Spinal cord (tissue), 10 donors: ENCODE measurements at places on chromosomes 11 and 22.

DNA sequence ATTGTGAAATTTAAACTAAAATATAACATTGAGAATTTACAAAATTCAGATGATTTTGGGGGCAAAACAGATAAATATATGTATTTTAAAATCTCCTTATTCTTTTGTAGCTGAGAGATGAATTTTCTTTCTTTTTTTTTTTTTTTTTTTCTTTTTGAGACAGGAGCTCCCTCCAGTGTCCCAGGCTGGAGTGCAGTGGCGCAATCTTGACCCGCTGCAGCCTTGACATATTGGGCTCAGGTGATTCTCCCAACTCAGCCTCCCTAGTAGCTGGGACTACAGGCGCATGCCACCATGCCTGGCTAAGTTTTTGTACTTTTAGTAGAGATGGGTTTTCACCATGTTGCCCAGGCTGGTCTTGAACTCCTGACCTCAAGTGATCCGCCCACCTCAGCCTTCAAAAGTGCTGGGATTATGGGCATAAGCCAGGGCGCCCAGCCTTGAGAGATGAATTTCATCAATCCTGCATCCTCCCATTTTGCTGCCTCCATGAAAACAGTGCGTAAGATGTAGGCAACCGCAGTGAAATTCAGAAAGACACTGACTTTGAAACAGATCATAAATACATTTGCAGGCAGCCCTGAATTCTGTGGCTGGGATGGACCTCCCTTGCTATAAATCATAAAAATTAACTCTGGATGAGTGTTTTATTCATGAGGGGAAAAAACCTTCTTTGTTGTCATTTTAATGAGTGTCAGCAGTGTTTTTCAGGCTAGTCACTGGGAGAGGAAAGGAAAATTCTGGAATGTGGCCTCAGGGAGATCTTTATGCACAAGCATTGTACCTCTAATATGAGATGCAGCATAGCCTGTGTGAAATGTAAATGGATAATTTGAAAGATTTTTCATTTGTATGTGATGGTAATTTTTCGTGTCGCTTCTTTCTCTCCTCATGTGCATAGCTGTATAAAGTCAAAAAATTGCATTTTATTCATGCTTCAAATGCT lies 14.4 kb downstream of the ELMOD1 start:
- DNase-seq: no peak

- no peak for DNase-seq
Measured at GRCh38 chr11:106418791-106419190, 341.3 kb downstream of the AASDHPPT start.

- DNase-seq: no peak
Measured at GRCh38 chr11:76885390-76886097, 24.8 kb downstream of the ACER3 start.

GRCh38 chr11:27721264-27722116 lies 21.2 kb upstream of the BDNF start:
- peak; percentile 55 for DNase-seq

- no peak for DNase-seq
Measured at GRCh38 chr11:128462922-128463321, 124.4 kb downstream of the ETS1 start.

DNA sequence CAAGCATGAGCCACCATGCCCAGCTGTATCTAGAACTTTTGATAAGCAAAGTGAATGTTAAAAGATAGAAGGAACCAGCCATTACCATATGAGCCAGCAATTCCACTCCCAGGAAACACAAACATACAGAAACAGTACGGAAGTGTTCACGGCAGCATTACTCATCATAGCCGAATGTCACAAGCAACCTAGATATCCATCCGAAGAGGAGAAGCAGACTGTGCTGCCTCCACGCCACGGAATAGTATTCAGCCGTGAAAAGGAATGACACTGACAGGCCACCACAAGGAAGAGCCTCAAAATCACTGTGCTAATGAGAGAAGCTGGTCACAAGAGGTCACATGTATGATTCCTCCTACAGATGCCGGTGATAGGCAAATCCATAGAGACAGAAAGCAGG lies 17.6 kb upstream of the MGAT3 start:
- DNase-seq: no peak

GRCh38 chr11:120914601-120915000 lies 109.3 kb upstream of the TBCEL start:
- no peak for DNase-seq

GRCh38 chr11:61126256-61126655 lies 24.0 kb downstream of the CD5 start:
- DNase-seq: no peak

- DNase-seq: no peak
Measured at GRCh38 chr11:122138744-122139594, 23.0 kb upstream of the BLID start.

- DNase-seq: no peak
Measured at GRCh38 chr22:21043860-21044535, 1.7 kb upstream of the LRRC74B start.

- DNase-seq: no peak
Measured at GRCh38 chr22:45580726-45581381, 78.2 kb downstream of the FBLN1 start.

DNA sequence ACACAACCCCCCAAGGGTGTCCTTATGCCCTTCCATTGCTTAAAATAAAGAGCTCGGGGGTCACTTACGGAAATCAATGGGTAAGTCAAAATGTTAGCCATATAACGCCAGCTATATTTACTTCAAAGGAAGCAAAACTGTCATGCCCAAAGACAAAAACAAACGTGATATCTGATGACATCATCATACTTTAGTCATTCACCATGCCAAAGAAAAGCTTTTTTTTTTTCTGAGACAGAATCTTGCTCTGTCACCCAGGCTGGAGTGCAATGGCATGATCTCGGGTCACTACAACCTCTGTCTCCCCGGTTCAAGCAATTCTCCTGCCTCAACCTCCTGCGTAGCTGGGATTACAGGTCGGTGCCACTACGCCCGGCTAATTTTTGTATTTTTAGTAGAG lies 47.7 kb upstream of the SC5D start:
- DNase-seq: no peak

GRCh38 chr11:122412581-122412980 lies 242.9 kb upstream of the UBASH3B start:
- DNase-seq: no peak

- DNase-seq: no peak
Measured at GRCh38 chr22:48945621-48946458, 881.8 kb downstream of the BRD1 start.

DNA sequence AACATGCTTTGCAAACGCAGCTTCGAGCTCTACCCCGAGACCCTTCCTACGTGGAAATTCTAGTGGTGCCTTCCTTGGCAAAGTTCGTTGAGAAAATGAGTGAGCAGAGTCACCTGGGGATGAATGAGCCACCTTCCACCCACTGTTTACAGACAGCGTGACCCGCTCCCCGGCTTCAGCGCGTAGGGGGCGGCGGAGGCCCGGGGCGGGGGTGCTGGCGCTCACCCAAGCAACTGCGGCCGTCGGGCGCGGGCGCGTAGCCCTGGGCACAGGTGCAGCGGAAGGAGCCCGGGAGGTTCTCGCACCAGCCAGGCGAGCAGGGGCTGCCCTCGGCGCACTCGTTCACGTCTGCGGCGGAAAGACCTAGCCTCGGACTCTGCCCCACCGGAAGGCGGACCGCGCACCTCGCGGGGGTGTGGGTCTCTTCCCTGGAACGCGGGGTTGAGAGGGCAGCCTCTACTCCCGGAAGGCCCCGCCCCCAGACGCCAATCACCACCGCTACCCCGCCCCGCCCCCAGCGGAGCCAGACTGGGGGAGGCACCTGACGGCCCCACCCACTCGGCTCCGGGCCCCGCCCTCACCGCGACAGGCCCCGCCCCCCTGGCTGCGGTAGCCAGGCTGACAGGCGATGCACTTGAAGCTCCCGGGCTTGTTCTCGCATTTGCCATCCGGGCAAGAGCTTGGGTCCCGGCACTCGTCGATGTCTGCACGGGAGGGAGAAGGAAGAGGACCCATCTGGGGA lies 11.8 kb downstream of the LTBP3 start:
- DNase-seq: no peak

DNA sequence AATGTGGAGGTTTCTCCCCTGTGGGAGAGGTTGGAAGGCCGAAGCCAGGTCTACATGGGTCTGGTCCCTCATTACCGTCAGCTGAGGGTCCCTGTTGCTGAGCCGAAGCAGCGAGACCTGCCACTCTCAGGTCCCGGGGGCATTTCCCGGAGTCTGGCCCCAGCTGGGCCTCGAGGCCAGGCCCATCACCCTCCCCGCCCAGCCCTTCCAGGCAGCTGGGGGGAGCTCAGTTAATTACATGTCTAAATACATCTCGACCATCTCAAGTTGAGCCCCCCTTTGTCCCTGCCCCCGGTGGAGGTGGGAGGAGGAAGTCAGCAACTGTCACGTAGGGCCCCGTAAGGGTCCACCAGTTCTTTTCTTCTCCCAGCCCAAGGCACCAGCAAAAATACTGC lies 3.6 kb downstream of the CDKN1C start:
- DNase-seq: no peak

DNA sequence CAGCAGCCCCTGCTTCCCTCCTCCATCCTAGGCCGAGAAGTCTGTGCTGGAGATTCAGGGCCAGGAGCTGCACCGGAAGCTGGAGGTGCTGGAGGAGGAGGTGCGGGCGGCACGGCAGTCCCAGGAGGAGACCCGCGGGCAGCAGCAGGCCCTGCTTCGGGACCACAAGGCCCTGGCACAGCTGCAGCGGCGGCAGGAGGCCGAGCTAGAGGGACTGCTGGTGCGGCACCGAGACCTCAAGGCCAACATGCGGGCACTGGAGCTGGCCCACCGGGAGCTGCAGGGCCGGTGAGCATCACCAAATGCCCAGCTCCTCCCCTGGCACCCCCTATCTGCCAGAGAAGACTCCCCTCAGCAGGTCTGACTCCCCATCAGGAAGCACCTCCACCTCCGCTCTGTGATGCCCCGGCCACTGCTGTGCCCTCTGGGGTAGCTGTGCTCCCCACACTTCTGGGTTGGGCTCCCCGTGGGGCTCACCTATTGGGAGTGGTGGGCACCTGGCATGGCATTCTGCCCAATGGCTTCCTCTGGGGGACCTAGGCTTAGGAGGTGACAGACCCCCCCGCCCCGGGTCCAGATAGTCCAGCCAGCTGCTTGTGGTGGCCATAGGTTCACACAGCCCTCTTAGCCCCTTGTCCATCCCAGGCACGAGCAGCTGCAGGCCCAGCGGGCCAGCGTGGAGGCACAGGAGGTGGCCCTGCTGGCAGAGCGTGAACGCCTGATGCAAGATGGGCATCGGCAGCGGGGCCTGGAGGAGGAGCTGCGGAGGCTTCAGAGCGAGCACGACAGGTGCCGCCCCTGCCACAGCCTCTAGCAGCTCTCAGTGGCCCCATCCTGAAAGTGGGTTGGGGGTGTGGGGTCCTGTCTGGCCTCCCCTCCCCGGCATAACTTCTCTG lies 6.6 kb upstream of the RPS6KA4 start:
- no peak for DNase-seq

DNA sequence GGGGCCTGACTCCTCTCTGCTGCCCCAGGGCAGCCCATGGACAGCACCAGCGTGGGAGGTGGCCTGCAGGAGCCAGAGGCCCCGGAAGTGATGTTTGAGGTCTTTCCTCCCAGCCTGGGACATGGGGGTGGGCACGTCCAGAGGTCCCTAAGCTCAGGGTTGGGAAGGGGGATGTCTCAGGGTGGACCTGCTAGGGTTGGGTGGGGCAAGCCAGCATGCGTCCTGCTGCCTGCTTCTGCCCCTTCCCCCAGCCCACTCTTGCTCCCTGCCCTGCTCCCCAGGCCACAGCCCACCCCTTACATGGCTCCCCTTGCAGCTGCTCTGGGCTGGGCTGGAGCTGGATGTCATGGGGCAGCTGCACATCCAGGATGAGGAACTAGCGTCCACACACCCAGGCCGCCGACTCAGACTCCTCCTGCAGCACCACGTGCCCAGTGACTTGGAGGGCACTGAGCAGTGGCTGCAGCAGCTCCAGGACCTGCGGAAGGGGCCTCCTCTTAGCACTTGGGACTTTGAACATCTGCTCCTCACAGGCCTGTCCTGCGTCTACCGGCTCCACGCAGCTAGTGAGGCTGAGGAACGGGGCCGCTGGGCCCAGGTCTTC lies 1.3 kb downstream of the FAM180B start:
- no peak for DNase-seq

DNA sequence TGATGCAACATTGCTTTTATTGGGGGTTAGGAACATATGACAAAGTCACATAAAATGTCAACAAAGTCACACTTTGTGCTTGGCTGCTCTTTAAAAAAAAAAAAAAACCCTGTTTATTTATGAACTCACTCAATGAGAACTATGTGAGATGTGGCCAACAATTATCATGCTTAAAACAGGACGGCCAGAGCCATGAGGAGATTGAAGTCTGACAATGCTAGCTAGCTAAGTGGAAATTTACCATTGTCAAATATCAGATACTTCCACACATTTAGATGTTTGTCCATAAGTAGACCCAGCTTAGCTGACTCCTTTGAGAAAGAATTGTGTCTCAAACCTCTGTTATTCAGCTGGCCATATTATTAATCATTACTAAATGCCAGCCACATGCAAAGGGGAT lies 26.9 kb downstream of the BLID start:
- DNase-seq: no peak

GRCh38 chr11:72629266-72629665 lies 45.0 kb downstream of the PDE2A start:
- DNase-seq: no peak

- DNase-seq: no peak
Measured at GRCh38 chr11:128372977-128373376, 214.4 kb downstream of the ETS1 start.
